ENCODE measurements at places on chromosomes 7 and 10.

GRCh38 chr7:108097703-108098102, 32.5 kb downstream of the LAMB4 start:
- no peak for DNase-seq

DNA sequence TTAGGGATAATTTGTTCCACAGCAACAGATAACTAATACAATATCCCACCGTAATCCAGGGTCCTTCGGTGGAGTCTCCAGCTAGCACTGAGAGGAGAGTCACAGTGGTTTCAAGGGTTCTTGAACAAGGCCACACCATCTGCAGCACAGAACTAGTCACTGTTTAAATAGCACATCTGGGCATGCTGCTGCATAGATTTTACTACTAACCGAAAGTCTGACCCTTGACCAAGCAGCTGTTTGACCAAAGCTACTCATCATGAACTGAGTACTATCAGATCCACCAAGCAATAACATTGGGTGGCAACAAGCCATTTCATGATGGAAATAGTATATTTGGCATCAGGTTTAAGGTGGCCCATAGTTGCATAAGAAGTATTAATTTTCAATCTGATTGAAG, 53.2 kb downstream of the ANKMY2 start:
- DNase-seq: no peak

DNA sequence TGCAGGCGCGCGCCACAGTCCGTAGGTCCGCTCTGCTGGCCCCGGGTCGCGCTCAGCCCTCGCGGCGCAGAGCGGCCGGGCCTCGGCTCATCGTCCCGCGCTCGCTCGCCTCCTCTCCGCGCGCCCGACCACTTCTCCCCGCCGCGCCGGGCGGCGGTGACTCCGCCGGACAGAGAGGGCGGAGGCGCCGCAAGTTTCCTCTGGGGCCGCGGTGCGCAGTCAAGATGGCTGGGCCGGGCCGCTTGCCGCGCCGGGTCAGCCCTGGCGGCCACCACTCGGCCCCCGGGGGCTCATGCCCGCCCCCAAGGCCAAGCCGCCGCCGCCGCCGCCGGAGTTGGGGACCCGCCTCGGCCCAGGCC, 441 bp downstream of the FZD8 start:
- no peak for DNase-seq

- no peak for DNase-seq
Measured at GRCh38 chr7:25707768-25708620, 444.0 kb upstream of the NFE2L3 start.

GRCh38 chr7:5360971-5361370, 62.7 kb downstream of the TNRC18 start:
- DNase-seq: no peak

GRCh38 chr10:129800796-129801340, 163.2 kb downstream of the EBF3 start:
- no peak for DNase-seq

GRCh38 chr10:110861930-110862649, 9.6 kb upstream of the PDCD4 start:
- DNase-seq: no peak

GRCh38 chr7:155509359-155509724, 37.0 kb downstream of the CNPY1 start:
- no peak for DNase-seq

- no peak for DNase-seq
Measured at GRCh38 chr10:117138838-117139580, 939 bp upstream of the VAX1 start.

GRCh38 chr7:101626069-101626671, 2.9 kb downstream of the MYL10 start:
- no peak for DNase-seq

DNA sequence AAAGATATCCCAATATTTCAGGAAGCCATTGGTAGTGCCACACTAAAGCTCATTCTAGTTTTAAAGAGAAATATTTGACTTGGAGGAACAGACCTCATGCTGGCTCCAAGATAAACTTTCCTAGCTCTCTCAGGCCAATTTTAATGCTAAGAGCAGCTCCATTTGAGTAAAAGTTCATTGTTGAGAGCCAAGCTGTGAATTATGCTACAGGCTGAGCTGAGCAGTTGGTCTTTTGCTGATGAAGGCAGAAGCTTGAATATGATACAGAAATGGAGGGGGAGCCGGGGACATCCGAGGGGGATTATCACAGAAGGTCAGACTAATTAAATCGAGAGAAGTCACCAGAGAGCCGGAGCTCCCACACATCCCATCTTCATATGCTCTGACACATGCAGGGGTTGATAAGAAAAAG, 175.7 kb upstream of the AUTS2 start:
- DNase-seq: no peak

- DNase-seq: no peak
Measured at GRCh38 chr7:91265693-91266066, 1.4 kb downstream of the FZD1 start.

DNA sequence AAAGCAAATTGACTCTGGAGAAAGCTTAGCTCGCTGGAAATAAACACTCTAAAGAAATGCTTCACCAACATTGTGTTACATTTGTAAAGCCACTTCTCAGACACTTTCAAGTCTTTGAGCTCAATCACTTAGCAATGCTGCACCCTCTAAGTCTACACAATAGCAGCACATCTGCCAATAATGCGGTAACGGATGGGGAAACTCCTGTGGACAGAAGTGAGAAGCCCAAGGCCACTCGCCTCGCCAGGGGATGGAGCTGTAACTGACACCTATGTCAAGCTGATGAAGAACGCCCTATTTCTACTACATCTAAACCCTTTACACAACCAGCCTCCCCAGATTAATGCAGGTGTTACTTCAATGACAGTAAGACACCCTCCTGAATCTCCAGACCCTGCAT, 167.7 kb downstream of the SFMBT2 start:
- no peak for DNase-seq

- DNase-seq: no peak
Measured at GRCh38 chr7:151700586-151701165, 176.2 kb downstream of the PRKAG2 start.

GRCh38 chr10:855079-855478, 76.4 kb downstream of the LARP4B start:
- DNase-seq: no peak

GRCh38 chr7:99833289-99833877, 5.6 kb downstream of the CYP3A43 start:
- no peak for DNase-seq

GRCh38 chr7:155161690-155162089, 91.6 kb downstream of the HTR5A start:
- DNase-seq: no peak

GRCh38 chr10:10432296-10433035, 585.2 kb upstream of the CELF2 start:
- DNase-seq: no peak

DNA sequence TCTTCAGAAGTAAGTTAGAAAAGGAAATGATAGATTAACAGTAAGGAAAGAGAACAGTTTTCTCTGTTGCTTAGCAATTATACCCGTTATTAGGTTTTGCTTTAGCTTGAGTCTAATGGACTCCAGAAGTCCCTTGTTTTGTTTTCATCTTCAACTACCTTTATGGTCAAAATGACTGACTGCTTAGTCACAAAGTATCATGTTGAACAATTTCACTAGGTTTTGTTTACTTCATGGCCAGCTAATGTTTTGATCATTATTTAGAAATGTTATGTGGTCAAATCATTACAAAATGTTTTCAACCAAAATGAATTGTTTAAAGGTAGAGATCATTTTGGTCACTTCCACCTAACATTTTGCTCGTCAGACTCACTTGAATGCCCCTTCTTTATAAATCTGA, 1.9 kb downstream of the UBN2 start:
- DNase-seq: no peak

DNA sequence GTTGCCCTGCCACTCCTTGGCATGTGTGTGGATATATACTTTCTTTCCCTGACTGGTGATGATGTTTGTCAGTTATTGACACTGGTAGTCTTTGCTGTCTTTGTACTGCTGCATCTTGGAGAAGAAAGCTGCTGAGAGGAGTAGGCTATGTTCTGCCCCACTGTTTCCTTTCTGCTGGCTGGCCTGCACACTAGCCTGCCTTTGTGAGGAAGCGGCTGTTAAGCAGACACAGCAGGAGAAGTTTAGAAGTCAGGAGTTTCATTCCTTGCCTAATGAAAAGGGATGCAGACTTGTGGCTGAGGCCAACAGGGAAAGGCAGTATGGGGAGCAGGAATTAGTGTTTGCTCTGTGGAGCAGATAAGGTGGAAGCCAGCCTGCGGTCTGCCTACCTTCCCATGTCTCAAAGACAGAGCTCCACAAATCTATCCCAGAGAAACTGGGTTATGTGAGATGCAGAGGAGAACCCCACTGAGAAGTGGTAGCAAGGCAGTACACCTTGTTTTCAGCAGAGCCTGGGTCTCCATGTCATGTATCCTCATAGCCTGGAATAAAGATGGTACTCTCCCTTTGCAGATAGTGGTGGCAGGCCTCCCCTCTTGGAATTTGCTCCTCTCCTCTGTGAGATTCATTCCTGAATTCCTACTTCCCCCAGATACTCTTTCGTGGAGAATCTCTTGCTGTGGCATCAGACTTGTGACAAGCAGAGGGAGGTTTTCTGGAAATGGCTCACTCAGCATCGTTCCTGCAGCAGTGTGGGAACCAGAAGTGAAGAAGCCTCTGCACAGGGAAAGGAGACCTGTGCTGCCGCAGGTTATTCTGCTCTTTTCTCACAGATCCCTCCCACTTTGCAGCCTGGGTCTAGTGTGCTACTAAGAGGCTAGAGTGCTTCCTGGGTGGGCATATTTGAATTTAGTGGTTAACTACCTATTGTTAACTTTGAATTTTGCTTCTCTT, 130.2 kb downstream of the LRRC4 start:
- DNase-seq: no peak

DNA sequence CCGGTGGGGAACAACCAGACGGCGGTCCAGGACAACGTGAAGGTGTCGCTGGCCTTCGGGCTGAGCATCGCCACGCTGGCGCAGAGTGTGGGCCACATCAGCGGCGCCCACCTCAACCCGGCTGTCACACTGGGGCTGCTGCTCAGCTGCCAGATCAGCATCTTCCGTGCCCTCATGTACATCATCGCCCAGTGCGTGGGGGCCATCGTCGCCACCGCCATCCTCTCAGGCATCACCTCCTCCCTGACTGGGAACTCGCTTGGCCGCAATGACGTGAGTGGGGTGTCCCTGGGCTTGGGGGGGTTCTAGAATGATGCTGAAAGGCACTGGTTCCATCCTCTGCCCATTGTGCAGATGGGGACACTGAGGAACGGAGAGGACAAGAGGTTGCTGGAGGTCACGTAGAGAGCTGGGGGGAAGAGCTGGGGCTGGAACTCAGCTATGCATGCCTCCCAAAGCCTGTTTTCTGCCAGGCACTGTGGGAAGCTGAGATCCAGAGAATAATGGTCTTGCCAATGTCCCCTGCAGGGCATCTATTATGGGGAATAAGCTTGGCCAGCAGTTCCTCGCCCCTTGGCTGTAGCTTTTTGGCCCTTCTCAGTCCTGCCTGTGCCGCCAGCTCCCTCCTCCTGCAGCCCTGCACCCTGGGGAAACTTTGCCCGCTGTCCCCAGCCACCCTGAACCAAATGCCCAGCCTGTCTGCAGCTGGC, 523 bp downstream of the AQP1 start:
- no peak for DNase-seq

DNA sequence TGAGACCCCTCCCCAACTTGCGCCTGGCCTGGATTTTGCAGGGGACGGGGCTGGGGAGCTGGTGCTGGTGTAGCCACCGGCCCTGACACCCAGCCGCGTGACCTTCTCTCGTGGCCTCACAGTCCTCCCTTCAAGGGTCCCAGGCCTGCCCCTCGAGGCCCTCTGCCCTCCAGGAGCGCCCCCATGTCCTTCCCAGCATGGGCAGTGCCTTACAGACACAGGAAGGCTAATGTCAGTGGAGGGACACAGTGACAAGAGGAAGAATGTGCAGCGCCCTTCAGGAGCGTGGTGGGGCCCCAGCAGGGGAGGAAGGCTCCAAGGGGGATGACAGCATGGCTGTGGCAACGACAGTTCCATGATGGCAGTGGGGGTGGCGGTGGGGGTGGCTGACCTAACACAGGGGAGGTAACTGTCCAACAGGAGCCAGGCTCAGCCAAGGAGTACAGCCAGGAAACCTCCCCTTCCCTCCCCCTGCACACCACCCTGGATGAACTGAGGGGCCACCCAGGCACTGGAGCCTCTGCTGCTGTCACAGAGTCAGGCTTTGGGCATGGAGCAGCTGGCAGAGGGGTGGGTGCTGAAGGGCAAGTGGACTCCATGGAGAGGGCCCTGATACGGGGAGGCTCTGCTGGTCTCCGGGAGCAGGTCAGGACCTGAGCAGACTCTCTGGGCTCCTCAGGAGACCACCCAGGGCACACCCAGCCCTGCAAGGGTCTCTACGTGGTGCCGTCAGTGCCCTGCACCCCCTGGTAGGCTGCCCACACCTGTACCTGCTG, 76.0 kb upstream of the RET start:
- DNase-seq: no peak

DNA sequence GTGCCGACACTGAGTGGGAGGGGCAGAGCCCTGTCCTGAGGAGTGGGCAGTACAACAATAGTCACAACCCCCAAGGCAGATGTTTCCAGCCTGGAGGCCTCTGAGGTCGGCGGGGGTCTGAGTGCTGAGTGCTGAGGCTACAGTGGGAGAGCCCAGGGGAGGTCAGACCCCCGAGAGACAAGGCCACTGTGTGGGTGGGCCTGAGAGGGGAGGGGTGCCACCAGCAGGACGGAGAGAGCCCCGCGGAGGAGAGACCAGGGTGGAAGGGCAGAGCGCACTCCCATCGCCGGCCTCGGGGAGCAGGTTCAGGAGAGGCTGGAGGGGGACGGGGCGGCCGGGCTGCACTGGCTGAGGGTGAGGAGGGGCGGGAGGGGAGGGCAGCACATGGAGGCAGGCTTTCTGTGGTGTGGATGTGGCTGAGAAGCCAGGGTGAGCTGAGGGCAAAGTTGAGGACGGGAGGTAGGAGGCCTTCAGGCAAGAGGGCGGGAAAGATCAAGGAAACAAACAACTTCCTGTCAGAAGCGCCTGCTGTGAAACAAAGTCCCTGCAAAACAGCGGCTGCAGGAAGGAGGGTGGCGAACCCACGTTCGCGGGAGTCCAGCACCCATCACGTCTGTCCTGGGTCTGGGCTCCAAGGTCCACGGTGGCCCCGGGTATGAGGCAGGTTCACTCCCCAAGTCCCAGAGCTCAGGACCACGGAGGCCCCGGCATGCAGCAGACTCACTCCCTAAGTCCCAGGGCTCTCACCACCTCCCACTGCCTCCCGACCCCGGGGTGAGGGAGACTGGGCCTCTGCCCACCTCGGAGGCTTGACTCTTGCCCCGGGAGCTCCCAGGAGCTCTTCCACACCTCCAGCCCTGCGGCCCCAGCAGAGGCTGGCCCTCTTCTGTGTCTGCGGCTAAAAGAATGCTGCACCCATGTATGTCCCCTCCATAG, 76.8 kb upstream of the NKX6-2 start:
- DNase-seq: no peak

DNA sequence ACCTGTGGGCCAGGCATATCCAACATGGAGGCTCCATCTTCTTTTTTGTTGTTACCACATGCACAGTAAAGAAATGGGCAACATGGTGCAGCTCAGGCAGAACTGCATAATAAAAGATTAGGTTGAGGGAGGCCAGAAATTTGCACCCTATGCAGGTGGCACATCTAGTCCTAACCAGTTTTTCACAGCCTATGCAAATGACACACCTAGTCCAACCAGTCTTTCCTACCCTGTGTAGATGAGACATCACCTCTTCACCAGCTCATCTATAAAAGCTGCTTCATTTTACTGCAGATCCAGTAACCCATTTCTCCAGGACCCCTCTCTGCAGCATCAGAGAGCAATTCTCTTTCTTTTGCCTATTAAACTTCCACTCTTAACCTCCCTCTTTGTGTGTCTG, 411.0 kb upstream of the PCDH15 start:
- no peak for DNase-seq

GRCh38 chr10:111551001-111551400, 474.2 kb downstream of the ADRA2A start:
- no peak for DNase-seq
